ENCODE measurements at places on chromosomes 3 and 15.

DNA sequence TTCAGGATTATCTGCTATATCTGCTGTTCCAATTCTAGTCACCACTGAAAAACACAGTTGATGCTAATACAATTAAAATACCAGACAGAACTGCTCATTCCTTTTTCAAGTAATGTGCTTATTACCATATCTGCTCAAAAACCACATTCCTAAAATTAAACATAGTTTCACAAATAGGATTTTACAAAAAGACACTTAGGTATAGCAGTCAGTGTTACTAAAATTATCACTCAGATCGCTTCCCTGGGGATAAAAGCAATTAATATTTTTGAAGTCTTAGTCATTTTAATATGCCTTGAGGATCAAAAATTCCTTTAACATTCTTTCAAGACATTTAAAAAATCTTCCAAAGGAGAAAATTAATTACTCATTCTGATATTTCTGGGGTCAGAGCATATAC is 71.5 kb downstream of the RAD18 start:
- DNase-seq = peak; percentile 24

DNA sequence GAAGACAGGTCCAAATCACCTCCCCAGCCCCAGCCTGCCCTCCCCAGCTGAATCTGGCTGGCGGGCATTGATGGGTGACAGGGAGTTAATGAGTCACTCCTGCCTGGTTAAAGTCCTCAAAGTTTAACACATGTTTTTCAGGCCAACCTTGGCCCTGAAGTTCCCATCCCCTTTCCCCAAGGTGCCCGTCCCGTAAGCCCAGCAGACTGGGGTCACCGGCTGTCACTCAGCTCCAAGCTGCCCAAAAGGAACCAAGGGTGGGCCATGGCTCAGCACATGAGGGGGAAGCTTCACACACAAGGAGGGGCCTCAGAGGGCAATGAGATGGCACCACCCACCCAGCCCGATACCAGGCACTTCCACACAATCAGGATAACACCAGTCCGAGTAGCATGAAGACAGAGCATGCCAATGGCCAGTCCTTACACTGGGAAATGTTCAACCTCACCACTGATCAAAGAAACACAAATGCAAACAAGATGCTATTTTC is 10.2 kb upstream of the KLF15 start:
- DNase-seq = no peak

- peak; percentile 37 for DNase-seq
Measured at GRCh38 chr15:44158111-44158510, 37.0 kb downstream of the FRMD5 start.

- DNase-seq = peak; percentile 58
Measured at GRCh38 chr3:49359623-49360022, 1.5 kb upstream of the GPX1 start.

DNA sequence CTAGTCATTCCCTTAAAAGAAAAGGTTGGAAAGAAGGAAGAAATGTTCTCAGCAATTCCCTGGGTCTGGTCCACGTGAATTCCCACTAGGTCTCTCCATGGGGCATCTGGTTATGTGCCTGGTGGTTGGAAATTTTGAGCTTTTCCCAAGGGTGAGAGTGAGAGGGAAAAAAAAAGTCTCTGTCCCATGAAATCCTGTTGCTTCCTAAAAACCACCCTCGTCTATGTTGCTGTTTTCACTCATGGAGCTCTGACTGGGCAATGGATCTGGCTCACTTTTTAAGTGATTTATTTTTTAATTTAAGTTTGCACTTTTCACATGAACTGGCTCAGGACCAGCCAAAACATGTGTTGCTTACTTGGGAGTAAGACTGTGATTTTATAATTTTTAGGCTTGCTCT is 190.1 kb downstream of the CHST2 start:
- no peak for DNase-seq

DNA sequence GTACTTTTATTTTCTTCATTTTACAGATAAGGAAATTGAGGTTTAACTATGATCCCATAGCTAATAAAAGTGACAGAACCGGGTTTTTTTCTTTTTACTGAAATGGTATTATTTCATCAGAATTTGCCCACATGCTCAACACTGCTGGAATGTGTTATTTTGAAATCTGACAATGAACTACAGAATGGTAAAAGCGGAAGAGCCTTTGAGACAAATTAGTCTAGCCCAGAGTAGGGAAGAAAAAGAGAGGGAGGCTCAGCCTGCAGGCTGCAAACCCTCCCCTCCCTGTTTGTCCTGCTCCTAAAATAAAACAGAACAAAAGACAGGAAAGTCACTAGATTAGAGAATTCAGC is 100.3 kb upstream of the LIPC start:
- no peak for DNase-seq

GRCh38 chr3:51024765-51025632 is 350.3 kb downstream of the DOCK3 start:
- DNase-seq = no peak

DNA sequence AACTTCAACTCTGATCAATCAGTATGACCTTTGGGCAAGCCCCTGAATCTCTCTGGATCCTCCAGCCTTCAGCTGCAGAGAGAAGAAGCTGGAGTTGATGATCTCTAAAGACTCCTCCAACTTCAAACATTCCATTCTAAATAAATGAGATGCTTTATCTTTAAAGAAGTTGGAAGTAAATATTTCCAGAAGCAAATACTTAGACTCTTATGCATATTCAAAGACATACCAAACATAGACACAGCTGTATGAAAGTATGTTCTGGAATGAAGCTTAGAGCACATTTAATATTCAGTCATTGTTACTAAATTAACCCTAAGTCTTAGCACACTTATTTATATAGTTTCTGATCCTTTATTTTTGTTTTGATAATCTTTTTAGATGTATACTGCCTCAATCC is 77.6 kb upstream of the ACP3 start:
- no peak for DNase-seq

GRCh38 chr15:58159827-58160386 is 21.7 kb downstream of the AQP9 start:
- DNase-seq = no peak

Data from astrocyte of the hippocampus (primary cell).